ENCODE measurements at places on chromosomes 1 and 21.

GRCh38 chr1:184648856-184649201 is 105.8 kb downstream of the EDEM3 start:
- no peak for DNase-seq

DNA sequence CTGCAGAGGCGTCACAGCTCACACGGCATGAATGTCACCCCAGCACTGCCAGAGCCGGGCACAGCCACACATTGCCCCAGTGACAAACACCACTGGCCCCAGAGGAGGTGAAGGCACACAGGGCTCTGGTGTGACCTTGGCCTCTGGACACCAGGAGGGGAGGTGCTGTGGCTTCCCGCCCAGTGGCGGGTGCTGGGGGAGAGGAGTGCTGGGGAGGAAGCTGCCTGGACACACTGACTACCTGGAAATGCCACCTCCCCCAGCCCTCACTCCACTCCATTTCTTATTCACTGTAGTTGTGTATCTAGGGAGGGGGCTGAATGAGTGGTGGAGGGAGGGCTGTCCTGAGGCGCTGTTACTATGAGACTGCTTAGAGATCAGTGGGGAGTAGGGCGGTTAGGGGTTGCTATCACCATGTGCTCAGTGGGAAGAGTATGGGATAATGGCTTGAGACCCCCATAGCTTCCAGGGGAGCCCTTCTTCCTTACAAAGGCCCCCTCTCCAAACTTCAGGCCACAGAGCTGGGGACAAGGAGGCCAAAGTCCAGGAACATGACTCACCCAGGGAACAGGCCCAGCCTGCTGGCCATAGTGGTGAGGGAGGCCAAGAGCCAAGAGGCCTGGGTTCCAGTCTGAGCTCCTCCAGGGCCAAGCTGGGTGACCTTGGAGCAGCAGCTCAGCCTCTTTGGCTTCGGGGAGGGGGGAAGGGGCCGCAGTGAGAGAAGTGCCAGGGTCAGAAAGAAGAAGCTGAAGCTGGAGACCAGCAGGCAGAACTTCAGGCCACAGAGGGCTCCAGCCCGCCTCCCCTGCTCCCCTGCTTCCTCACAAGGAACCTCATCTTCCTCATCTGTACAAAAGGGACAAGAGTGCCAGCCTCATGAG is 40.1 kb downstream of the AHDC1 start:
- no peak for DNase-seq

DNA sequence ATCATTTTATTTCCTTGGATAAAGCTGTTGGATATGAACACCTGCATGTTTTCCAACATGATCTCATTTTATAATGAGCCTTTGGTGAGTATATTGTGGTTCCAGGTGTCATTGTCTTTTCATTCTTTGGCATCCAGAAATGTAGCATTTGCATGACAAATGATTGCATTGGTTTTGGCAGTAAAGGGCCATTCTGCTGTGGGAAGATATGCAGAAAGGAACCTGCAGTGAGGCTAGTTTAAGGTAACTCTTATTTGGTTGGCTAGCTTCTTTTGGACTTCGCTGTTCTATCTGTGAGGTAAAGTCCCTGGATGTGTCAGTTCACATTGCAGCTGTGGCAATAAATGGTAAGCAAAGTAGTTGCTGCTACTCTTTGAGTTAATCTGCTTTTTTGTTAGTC is 343.0 kb downstream of the AMY1C start:
- DNase-seq, result no peak

DNA sequence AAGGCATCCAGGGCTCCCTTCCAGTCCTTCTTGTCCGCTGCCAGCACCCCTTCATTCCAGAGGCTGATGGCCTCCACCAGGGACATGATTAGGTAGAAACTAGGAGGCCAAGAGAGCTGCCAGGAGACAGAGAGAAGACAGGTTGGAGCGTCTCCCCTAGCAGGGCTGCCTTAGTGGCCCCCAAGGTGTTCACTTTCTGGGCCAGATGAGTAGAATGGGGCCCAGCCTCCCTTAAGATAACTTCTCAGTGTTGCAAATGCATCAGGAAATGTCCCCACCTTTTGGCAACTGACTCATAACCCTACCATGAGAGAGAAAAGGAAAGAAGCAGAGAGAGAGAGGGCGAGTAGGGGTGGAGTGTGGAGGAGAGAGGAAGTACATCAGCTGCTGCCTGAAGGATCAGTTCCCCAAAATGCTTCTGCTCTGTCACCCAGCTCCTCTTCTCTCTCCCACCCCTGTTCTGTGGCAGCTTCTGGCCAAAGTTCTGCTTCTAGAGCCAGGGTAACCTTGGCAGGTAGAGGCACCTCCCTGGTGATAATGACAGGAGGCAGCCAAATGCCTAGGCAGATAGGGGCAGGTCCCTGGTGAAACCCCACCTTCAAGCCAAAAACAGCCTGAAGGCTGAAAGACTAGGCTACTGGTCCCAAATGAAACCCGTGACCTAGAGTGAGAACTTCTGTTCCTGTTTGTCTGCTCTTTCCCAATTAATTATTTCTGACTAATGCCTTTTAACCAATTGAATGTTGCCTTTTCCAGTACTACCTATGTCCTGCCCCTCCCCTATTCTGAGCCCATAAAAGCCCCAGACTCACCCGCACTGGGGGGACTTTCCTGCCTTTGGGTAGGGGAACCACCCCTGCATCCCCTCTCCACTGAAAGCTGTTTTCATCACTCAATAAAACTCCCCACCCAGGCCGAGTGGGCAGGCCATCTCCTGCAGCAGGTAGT is at the start of gene NCF2:
Gene NCF2, minus strand, starts transcription at position 216 of the 948 bp plus-strand sequence. Its CDS starts 130 bp downstream, at position 86.
- no peak for DNase-seq

DNA sequence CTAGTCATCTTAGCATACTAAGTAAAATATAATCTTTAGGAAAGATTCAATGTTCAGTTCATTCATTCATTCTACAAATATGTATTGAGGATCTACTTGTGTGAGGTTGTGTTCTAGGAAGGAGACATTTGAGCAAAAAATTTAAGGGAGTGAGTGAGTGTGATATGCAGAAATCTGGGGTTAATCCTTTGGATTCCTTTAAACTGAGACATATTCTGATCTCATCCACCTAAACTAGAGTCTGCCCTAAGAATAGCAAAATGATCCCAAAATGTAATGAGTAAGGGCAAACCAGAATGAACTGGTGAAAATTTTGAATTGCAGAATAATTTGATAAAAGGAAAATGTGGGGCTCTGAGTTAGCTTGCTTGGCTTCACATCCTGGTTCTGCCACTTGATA is 8.6 kb downstream of the UBE2U start:
- no peak for DNase-seq

DNA sequence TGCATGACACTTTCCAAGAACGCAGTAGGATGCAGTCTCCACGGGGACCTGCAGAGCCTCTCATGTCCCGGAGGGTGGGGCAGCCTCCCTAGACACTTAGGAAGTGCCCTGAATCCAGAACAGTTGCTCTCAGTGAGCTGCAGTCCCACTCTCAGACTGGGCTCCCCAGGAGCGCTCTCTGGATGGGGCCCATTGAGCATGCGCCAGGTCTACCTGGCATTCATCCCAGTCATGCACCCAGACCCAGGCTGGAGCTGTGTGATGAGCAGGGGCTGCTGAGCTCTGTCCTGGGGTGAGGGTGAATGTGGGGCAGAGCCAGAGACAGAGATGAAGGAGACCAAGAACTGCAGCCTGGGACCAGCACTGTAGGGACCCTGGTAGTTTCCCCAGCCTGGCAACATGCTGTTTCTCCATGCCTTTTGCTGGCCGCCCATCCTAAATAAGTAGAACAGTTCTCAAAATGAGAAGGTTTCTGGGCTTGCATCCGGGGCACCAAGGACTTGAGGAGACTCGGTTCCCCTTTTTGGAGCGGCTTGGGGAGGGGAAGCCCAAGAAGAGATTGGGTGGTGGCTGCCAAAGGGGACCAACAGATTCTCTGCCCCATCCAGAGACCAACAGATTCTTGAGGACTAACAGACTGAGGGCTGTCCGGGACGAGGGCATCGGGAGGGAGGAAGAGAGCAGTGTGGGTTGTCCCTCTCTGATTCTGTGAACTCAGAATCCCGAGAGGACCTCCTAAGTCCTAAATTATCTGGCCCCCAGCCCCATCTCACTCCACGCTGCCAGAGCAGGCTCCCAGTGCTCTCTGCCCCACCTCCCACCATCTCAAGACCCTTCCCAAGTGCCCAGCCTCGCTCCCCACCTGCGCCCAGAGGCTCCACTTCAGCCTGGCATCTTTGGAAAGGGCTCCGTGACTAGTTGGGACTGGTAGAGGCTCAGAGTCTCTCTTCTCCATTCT is 1.0 kb upstream of the PGLYRP4 start:
- DNase-seq, result no peak

DNA sequence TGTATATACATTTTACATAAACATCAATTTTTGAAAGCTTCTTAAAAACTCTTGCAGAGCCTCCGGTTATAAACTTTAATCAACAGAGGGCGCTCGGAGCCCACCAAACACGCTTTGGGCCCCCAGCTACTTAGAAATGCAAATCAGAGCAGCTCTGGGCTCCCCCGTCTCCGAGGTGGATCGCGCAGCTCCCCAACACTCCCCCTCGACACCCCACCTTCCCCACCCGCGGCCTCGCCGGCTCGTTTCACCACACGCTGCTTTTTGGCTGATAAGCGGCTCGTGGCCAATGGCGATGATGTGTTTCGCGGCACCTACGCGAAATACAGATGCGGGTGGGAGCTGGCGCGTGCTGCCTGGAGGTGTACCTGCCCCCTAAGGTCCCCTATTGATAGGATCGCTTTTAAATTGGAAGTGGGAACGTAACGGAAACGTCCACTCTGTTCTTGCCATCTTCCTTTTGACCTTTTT is 1.7 kb upstream of the KIF26B start:
- peak; percentile 30 for DNase-seq

DNA sequence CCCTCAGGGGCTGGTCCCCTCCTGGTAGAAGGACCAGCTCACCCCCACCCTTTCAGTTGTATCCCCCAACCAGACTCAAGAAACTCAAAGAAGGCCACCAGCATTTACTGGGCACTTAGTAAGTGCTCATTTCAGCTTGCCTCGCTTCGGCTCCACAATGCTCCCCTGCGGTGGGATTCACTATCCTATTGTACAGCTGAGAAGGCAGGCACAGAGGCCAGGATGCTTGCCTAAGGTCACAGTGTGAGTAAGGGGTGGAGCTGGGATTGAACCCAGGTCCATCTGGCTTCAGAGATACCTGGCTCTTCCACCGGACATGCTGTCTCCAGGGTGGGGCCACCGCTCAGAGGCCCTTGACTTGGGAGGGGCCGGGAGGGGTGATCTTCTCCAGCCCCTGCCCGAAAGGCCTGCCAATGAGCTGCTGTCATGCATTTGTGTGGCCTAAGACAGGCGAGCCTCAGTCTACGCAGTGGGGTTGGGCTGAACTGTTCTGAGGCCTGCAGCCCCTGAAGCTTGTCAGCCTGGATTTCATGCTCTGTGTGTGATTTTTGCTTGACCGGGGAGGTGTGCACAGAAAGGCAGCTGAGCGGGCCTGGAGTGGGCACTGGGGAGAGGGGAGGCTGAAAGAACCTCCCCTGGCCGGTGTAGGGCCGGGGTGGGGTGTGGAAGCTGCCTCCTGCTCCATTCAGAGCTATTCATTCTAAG is 48.1 kb downstream of the DMRTB1 start:
- DNase-seq, result no peak

Data from stimulated activated CD4-positive, alpha-beta T cell treated with anti-CD3 and anti-CD28 coated beads, TNF-alpha, amount 100 ng/mL, for 4 hours (primary cell).